ENCODE measurements at places on chromosomes 6 and 20. TPM values are rescaled to one million over a fixed set of nuclear protein-coding genes. Genes with fewer than 3 reads are reported as not detected.

STMN3 gene
- total RNA-seq: 107 TPM

ISM1 gene
- 5.8 TPM for total RNA-seq

HSPA1A gene
- 10.0 TPM for total RNA-seq

KHDC1L gene
- not detected for total RNA-seq

EFCAB8 gene
- total RNA-seq: 1.2 TPM

CCN5 gene
- total RNA-seq: not detected

TBP gene
- total RNA-seq: 16.5 TPM

SLPI gene
- total RNA-seq: not detected

SLC35B3 gene
- 11.0 TPM for total RNA-seq

TREML4 gene
- not detected for total RNA-seq

RAET1L gene
- total RNA-seq: not detected

CST1 gene
- not detected for total RNA-seq

PPP1R11 gene
- 55.6 TPM for total RNA-seq

HLA-DOA gene
- total RNA-seq: 17.0 TPM

ATP9A gene
- 0.44 TPM for total RNA-seq

LGSN gene
- 0.22 TPM for total RNA-seq

PBOV1 gene
- not detected for total RNA-seq

GNAS-AS1 gene
- 1.1 TPM for total RNA-seq

- peaks cover 8% of the 10 kb centered on the region for H3K4me1 ChIP-seq
- no peak for DNase-seq
- H3K36me3 ChIP-seq: no peaks in the 10 kb centered on the region
- H3K4me3 ChIP-seq: peak overlapping the region; percentile 46
- no peaks in the 10 kb centered on the region for H3K27me3 ChIP-seq
- H3K27ac ChIP-seq: no peak overlapping the region
Measured at GRCh38 chr6:107657755-107658461, 166.2 kb downstream of the SCML4 start.

DNA sequence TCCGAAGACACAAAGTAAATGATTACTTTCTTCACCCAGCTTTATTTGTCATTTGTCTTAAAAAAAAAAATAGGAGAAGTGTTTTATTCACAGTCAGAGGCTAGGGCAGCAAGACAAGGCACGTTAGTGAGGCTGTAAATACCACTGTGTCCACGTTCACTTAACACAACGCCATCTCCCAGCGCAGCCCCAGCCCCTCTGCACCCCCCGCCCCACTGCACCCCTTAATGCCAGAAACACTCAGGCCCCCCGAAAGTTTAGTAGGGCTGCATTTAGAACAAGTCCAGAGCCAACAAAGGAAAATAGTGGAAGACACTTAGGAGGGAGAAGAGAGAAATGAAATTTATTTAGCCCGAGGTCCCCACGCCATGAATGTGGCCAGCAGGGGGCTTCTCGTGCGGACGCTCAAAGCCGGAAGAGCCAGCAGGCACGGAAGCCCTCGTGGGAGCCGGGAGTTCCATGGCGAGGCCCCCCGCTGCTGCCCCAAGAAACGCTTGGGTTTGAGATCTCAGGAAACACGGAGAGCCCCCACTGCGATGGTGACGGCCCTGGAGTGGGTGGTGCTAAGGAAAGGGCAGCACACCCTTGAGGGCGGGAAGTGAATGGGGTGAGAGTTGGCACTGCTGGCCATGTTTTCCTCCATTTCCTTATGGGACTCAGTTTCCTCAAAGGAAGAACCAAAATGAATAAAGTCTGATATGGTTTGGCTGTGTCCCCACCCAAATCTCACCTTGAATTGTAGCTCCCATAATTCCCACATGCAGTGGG lies 50.2 kb downstream of the IYD start:
- peak overlapping the region; percentile 81 for H3K4me3 ChIP-seq
- DNase-seq: no peak
- H3K27me3 ChIP-seq: no peaks in the 10 kb centered on the region
- peaks cover 6% of the 10 kb centered on the region for H3K4me1 ChIP-seq

GRCh38 chr20:8148501-8148900 lies 16.4 kb downstream of the PLCB1 start:
- H3K4me3 ChIP-seq: no peak overlapping the region
- H3K27ac ChIP-seq: no peak overlapping the region
- H3K4me1 ChIP-seq: peaks cover 24% of the 10 kb centered on the region
- H3K36me3 ChIP-seq: no peaks in the 10 kb centered on the region
- DNase-seq: no peak

GRCh38 chr20:61139031-61139430 lies 113.0 kb upstream of the CDH4 start:
- H3K27me3 ChIP-seq: no peaks in the 10 kb centered on the region
- no peaks in the 10 kb centered on the region for H3K4me1 ChIP-seq
- no peak overlapping the region for H3K27ac ChIP-seq

DNA sequence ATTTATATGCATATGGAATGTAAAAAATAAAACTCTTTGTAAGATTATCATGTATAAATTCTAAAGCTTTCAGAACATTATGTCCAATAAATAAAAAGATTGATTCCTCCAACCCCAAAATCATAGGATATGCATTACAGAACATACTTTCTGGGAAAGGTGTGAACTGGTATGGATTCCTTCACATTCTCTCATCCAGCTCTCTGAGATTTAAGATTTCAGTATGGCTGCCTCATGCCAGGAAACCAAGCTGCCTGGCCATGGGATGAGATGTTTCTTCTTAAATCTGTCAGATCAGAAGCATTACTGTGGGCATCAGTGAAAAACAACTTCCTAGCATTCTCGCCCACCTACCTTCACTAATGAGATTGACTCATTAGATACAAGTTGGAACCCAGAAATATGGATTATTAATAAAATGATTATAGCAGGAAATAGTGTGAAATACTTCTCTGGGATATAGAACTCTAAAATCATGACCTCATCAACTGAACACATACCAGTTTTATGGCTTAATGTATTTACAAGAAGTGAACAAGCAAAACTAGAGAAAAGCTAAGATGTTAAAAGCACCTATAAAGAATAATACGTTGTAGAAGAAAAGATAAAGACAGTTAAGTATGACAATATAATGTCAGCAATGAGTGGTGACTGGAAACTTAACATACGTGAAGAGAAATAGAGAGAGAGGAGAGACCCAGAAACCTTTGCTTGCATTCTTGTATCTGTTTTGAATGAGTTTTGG lies 171.6 kb upstream of the PHACTR1 start:
- H3K36me3 ChIP-seq: no peaks in the 10 kb centered on the region
- no peak for DNase-seq
- no peaks in the 10 kb centered on the region for H3K27me3 ChIP-seq
- H3K4me3 ChIP-seq: no peak overlapping the region
- H3K27ac ChIP-seq: no peak overlapping the region

GRCh38 chr20:14055127-14055742 lies 59.9 kb downstream of the MACROD2 start:
- no peaks in the 10 kb centered on the region for H3K27me3 ChIP-seq
- no peaks in the 10 kb centered on the region for H3K4me1 ChIP-seq
- no peak overlapping the region for H3K27ac ChIP-seq
- no peaks in the 10 kb centered on the region for H3K36me3 ChIP-seq
- DNase-seq: no peak

- H3K36me3 ChIP-seq: no peaks in the 10 kb centered on the region
- H3K27ac ChIP-seq: no peak overlapping the region
- no peak for DNase-seq
- no peaks in the 10 kb centered on the region for H3K4me1 ChIP-seq
- no peaks in the 10 kb centered on the region for H3K27me3 ChIP-seq
Measured at GRCh38 chr6:153949616-153950015, 89.4 kb upstream of the OPRM1 start.

- H3K36me3 ChIP-seq: peaks cover 5% of the 10 kb centered on the region
- H3K4me3 ChIP-seq: no peak overlapping the region
- H3K27me3 ChIP-seq: no peaks in the 10 kb centered on the region
- no peaks in the 10 kb centered on the region for H3K4me1 ChIP-seq
- no peak for DNase-seq
Measured at GRCh38 chr20:45080867-45081624, 19.9 kb downstream of the KCNS1 start.

- peaks cover 6% of the 10 kb centered on the region for H3K27me3 ChIP-seq
- no peak for DNase-seq
- H3K4me1 ChIP-seq: no peaks in the 10 kb centered on the region
Measured at GRCh38 chr20:61645732-61646131, 393.7 kb downstream of the CDH4 start.

DNA sequence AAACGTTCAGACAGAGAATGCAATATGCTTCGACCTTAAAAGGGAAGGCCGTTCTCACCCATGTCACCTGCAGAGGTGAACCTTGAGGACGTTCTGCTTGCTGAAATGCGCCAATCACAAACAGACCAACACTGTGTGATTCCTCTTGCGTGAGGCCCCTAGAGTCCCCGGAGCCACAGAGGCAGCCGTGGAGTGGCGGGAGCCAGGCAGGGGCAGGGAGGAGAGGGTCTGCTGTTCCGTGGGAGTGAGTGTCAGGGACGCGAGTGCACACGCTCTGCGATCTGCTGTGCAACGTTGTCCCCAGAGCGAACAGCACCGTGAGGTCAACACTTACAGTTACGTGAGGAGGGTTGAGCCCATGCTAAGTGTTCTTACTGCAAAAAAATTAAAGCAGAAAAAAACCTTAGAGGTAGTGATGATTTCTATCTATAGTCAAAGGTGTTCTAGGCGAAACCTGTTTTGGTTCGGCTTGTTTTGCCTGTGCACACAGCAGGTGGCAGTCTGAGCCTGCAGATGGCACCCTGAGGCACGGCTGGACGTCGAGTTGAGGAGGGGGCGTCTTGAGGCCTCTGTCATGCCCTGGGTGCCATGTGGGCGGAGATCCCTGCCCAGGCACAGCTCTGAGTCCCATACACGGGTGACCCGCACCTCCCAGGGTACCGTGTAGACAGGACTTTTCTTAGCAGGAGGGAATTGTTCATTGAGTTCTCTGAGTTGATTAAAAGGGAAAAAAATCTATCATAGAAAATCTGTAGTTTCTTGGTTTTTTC lies 71.7 kb upstream of the FRMD1 start:
- no peak for DNase-seq
- peaks cover 18% of the 10 kb centered on the region for H3K27me3 ChIP-seq
- no peaks in the 10 kb centered on the region for H3K36me3 ChIP-seq
- no peaks in the 10 kb centered on the region for H3K4me1 ChIP-seq
- H3K27ac ChIP-seq: no peak overlapping the region

- no peak for DNase-seq
- no peaks in the 10 kb centered on the region for H3K27me3 ChIP-seq
- H3K4me1 ChIP-seq: no peaks in the 10 kb centered on the region
- no peak overlapping the region for H3K27ac ChIP-seq
- no peak overlapping the region for H3K4me3 ChIP-seq
Measured at GRCh38 chr6:81105998-81106397, 646.5 kb downstream of the TENT5A start.

- no peaks in the 10 kb centered on the region for H3K36me3 ChIP-seq
- no peaks in the 10 kb centered on the region for H3K27me3 ChIP-seq
- H3K4me1 ChIP-seq: peaks cover 5% of the 10 kb centered on the region
- DNase-seq: no peak
- H3K4me3 ChIP-seq: no peak overlapping the region
Measured at GRCh38 chr6:113862112-113862511, 5.0 kb downstream of the MARCKS start.

- H3K36me3 ChIP-seq: no peaks in the 10 kb centered on the region
- H3K4me1 ChIP-seq: no peaks in the 10 kb centered on the region
- no peaks in the 10 kb centered on the region for H3K27me3 ChIP-seq
- no peak overlapping the region for H3K4me3 ChIP-seq
- DNase-seq: no peak
Measured at GRCh38 chr6:53944543-53944942, 149.7 kb downstream of the LRRC1 start.

DNA sequence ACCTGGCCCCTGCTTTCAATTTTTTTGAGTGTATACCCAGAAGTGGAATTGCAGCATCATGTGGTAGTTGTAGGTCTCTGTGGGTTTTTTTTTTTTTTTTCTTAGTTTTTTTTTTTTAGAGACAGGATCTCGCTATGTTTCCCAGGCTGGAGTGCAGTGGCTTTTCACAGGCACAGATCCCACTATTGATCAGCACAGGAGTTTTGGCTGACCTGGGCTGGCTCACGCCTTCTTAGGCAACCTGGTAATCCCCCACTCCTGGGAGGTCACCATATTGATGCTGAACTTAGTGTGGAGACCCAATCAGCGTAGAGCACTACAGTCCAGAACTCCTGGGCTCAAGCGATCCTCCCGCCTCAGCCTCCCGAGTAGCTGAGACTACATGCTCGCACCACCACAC lies 25.9 kb downstream of the MTO1 start:
- DNase-seq: no peak
- no peaks in the 10 kb centered on the region for H3K4me1 ChIP-seq
- H3K36me3 ChIP-seq: peaks cover 80% of the 10 kb centered on the region
- H3K27ac ChIP-seq: no peak overlapping the region

DNA sequence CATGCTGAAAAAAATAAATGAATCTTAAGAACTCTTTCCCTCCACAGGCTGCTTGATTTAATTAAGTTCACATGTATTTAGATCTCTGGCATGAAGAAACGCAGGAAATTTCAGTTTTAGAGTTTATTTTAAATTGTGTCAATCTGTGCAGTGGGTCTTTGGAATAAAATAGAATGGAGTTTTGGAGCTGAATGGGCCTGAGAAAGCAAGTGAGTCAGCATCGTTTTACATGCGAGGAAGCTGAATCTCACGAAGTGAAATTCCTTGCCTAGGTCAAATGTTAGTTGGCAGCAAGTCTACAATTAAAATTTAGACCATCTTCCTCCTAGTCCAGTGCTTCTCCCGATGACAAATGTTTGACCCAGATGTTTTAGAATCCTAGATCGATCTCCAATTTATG lies 22.4 kb downstream of the MAP7 start:
- DNase-seq: no peak
- peaks cover 3% of the 10 kb centered on the region for H3K4me1 ChIP-seq
- no peak overlapping the region for H3K4me3 ChIP-seq
- no peaks in the 10 kb centered on the region for H3K27me3 ChIP-seq

DNA sequence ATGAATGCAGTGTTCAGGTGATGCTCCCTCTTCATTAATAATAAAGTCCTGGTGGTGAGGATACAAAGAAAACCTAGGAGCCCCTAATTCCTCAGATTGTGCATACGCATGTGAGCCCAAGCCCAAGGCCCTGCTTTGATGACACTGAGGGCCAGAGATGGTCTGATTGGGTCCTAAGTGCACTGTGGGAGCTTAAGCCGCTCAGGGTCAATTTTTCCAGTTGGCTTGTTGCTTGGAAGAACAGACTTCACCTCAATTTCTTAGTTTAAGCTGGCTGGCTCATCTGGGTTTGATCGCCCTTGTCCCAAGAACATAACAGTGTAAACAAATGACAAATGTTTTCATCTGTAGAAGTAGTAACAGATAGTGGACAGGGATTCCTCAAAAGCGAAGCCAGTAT lies 41.4 kb downstream of the INSM1 start:
- H3K27me3 ChIP-seq: no peaks in the 10 kb centered on the region
- H3K36me3 ChIP-seq: peaks cover 17% of the 10 kb centered on the region
- no peak overlapping the region for H3K4me3 ChIP-seq
- H3K27ac ChIP-seq: no peak overlapping the region
- no peaks in the 10 kb centered on the region for H3K4me1 ChIP-seq
- no peak for DNase-seq

DNA sequence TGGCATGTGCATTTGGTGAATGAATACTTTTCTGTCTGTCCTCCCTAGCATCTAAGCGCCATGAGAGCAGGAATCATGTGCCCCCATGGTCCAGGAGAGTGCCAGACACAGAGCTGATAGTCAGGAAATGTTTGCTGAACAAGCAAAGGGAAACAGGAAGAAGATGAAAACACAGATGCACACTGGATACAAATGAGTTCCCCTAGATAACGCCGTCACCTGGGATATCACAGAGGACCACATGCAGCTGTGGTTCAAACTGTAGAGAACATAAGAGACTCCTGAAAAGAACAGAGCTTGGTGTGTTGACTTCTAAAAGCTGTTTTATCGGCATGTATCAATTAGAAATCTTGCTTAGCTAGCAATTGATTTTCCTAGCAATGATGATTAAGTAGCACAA lies 293.7 kb downstream of the BTBD3 start:
- no peak for DNase-seq
- no peak overlapping the region for H3K27ac ChIP-seq
- no peaks in the 10 kb centered on the region for H3K4me1 ChIP-seq
- H3K27me3 ChIP-seq: no peaks in the 10 kb centered on the region
- no peaks in the 10 kb centered on the region for H3K36me3 ChIP-seq
